ENCODE measurements at places on chromosomes 2 and 18.

GRCh38 chr2:191790737-191791136 is 56.2 kb downstream of the CAVIN2 start:
- DNase-seq = no peak

GRCh38 chr2:207884127-207884526 is 114.4 kb upstream of the FZD5 start:
- no peak for DNase-seq

DNA sequence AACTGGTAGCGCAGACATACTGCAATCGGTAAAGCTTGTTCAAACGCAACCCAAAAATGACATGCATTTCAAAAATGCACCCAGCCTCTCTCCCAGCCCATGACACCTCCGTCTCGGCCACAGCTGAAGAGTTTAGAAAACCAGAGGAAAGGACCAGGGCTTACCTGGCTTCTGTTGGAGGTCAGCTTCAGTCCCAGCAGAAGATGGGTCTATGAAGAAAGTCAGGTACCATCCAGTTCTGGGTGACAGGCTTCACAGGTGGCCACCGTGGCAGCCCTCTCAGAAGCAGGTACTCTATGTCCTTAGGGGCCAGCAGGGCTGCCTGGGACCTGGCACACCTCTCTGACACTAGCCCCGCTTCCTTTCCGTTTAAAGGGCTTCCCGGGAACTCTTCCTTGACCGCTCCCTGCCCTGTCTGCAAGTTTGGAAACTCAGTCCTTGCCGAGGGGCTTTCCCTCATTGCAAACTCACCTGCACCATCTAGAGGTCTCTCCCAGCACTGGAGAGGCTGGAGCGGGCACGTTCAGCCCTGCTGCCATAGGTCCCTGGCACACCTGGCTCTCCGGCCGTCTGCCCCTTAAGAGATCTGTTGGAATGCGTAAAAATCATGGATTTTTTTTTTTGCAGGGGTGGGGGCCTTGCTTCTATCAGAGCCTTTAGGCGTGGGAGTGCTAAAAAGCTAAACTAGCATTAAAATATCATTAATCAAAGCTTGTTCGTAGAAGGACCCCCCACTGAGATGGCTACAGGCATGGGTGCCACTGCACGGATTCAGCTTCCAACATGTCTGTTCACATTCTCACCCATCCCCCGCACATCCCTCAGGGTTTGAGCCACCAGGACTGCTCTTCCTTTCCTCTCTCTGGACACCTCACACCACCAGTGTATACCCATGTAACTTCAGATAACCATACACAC is at the start of gene EDAR:
Gene EDAR (minus strand): TSS at position 425 of the 918 bp plus-strand sequence. CDS start 58,206 bp downstream, outside the sequence.
- DNase-seq = peak; percentile 76

DNA sequence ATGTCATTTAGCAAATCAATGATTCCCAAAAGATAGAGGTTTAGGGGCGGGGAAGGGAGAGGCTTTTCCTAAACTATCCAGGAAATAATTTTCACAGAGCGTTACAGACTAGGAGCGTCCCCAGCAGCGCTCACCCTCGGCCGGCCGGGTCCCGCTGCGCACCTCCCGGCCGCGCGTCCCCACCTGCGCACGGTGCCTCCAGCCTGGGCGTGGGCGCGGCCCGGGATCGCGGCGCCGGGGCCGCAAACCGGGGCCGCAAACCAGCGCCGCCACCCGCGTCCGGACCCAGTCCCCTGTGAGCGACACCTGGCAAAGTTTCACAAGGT is 684 bp upstream of the ZCCHC2 start:
- DNase-seq = no peak

- DNase-seq = no peak
Measured at GRCh38 chr2:31969178-31969577, 41.6 kb downstream of the MEMO1 start.

DNA sequence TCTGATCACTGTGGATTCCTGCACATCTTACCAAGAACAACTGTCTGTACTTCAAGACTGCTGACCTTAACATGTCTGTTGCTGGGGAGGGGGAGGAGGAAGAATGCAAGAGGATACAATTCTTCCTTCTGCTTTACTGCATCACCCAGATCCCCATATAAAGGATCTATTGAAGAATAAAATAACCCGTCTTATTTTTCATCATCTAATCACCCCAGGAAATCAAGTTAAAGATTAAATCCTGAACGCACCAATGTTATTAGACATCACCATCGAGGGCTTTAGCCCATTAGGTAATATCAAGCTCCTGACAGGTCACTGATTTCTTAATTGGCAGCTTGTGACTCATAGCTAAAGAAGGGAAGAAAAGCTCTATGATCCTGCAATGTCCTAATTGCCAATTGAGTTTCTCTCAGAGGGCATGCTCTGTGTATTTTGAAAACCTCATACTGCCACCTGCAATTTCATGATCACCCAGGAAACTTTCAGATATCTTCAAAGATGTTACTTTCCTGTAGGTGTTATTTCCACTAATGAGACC is 75.4 kb upstream of the KCNE4 start:
- no peak for DNase-seq

- DNase-seq = no peak
Measured at GRCh38 chr18:63141778-63142176, 177.8 kb downstream of the BCL2 start.

GRCh38 chr2:98488252-98488651 is 43.6 kb downstream of the INPP4A start:
- DNase-seq = no peak

DNA sequence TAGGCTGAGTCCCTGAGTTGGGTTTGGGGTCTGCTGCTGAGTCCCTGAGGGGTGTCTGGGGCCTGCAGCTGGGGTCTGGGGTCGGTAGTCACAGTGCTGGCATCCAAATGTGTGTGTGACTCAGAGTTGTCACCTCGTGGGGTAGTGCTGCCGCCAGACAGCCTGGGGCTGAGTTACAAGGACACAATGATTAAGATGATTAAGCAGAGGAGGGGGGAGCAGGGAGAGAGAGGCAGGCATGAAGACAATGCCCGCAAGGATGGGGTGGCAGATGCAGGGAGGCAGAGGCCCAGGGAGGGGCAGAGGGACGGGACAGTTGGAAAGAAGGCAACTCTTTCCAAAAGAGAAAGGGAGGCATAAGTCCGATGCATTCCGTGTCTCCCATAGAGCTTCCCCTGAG is 120.2 kb downstream of the CELF4 start:
- DNase-seq = no peak

GRCh38 chr2:20432714-20433113 is 14.2 kb upstream of the RHOB start:
- DNase-seq = no peak

GRCh38 chr2:211498551-211499205 is 942.3 kb downstream of the CPS1 start:
- no peak for DNase-seq

- DNase-seq = no peak
Measured at GRCh38 chr2:126703311-126703710, 47.4 kb downstream of the GYPC start.

GRCh38 chr2:69989441-69990105 is 28.1 kb upstream of the ASPRV1 start:
- DNase-seq = no peak

DNA sequence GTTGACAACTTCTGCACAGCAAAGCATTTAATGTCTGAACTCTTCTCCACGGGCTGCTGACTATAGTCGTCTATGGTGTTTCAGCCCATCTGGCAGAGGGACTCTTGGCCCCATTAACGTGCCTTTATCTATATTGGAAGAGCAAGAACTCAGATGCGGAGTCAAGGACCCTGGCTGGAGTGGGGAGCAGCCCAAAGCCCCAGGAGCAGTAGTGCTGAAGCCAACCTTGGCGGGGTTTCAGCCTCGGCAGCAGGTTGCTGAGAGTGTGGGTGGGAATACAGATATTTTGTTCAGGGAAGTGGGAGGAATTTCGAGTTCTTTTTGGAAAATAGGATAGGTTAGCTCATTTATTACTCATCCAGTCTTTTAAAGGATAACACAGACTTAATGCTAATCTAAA is 34.2 kb downstream of the TMEM17 start:
- no peak for DNase-seq

- no peak for DNase-seq
Measured at GRCh38 chr2:218155953-218156479, 10.7 kb downstream of the CXCR1 start.

DNA sequence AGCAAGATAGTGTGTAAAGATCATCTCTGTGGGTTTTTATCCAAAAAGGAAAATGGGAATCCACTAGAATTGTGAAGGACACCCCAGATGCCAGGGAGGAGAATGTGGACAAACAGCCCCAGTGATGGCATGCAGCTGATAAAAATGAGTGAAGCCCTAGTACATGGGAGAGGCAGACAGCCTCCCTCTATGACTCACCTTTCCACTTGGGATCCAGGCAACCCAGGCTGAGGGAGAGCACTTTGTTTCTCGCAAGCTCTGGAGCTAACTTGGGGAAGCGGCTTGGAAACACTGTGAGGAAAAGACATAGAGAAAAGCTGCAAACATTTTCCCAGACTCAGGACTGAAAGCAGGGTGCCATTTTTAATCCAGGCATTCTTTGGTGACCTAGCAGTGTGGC is 5.3 kb upstream of the FLACC1 start:
- no peak for DNase-seq

- DNase-seq = no peak
Measured at GRCh38 chr18:45019469-45019868, 338.8 kb downstream of the SETBP1 start.

DNA sequence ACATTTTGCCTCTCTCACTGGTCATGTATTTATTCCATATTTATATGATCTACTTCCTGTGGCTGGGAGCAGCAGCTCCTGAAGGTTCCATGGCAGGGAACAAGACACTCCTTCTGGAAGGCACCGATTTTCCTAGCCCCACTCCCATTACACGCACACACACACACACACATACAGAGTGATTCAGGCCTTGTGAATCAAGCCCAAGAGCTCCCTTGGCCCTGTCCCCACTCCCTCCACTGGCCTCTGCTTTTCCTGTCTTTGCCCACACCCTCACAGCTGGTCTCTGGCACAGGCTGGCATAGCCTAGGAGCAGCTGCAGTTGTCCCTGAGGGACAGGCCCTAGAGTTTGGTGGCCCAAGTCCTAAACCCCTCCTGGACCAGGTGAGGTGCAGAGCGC is 201.7 kb downstream of the NAPG start:
- DNase-seq = no peak

DNA sequence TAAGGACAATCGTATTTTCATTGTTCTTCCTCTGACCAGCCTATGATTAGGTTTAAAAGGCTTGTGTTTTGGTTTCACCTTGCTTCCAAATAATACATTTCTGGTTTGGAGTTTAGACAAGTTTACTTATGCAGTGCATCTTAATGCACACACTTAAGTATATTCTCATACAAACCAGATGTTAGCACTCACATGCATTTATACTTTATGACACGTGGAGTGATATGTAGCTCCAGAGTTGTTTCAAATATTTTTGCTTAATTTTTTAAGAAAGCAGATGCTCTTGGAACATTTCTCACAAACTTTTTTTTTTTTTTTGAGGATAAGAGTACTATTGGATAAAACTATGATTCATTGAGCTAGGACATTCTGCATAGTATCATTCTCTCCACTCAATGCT is 109.9 kb downstream of the PDE1A start:
- no peak for DNase-seq

- DNase-seq = no peak
Measured at GRCh38 chr2:24122366-24123194, 554 bp downstream of the PFN4 start.

- no peak for DNase-seq
Measured at GRCh38 chr2:221674446-221674845, 102.3 kb upstream of the EPHA4 start.

GRCh38 chr18:62621546-62621945 is 93.8 kb upstream of the PHLPP1 start:
- no peak for DNase-seq

DNA sequence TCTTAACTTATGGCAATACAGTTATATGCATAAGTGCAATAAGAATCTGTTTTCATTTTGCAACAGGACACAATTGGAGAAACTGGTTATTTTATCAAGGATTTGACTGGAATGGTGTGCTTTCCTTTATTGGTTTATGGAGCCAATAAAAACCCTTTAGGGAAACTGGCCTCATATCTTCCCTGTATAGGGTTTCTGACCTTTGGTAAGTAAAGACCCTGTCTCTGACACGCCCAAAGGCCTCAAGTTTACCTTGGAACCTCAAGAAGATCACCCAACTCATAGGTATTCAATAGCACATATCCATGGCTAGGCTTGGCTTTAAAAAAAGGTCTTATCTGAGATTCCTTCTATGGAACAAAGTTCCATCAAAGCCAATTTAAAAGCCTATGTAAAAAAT is 11.2 kb downstream of the HAAO start:
- no peak for DNase-seq

DNA sequence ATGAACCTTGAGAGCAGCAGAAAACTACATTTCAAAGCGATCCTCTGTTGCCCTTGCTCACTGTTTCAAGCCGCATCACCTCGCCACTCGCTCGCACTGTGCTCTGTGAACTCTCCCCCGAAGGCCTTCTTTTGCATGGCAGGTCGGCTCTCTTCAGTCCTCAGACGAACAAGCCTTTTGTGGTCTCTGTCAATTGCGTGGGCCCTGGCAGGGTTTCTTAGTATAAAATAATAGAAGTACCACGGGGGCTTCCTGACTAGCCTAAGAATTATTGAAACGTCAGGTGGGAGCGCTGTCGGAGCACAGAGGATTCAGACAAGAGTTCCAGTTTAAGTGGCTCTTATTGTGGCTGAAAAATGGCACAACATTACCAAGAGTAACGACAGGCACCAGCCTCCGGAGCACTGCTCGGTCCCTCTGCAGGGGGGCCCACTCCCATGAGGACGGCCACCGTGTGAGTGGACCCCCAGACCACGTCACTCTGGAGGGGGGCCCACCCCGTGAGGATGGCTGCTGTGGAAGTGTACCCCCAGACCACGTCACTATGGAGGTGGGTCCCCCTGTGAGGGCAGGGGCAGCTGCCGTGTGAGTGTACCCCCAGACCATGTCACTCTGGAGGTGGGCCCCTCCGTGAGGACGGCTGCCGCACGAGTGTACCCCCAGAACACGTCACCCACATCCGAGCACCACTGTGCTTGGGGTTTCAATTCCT is 237.7 kb downstream of the HDAC4 start:
- no peak for DNase-seq

DNA sequence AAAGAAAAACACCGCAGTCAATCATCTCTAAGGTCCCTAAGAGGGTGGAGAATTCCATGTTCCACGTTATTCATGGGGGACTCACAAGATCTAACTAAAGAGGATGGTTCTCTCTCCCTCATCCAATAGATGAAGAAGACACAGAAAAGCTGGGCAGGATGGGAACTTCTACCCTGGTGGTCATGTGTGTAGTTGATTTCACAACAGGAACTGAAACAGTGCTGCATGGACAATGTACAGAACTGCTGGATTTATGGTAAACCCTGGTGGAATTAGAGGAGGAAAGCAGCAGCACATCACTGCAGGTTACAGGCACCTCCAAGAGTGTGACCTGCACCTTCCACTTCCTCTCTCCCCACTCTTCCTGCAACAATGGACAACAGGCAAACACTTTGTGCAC is 31.4 kb downstream of the FECH start:
- no peak for DNase-seq

DNA sequence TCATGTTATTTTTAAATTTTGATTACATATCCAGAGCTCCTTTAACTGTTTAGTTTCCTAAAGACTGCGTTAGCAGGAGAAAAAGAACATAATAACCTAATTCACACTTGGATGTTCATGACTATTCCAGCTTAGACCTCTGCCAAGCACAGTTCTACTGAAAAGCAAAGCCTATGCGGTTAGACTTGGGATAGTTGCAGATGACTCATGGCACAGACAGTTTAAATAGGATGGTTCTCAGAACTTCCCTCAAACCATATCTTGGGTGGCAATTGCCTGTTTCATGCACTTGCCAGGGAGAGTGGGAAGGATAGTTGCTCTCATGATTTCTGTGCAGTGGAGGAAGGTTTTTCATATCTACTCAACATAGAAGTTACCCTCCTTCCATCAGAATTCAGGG is 149.7 kb upstream of the KLHL29 start:
- no peak for DNase-seq

- DNase-seq = no peak
Measured at GRCh38 chr2:8314063-8314462, 367.8 kb upstream of the ID2 start.

Measured in HuH-7 (cell line).